ENCODE measurements at places on chromosomes 3 and 15.

- no peak for DNase-seq
Measured at GRCh38 chr3:98573181-98573728, 20.2 kb downstream of the CPOX start.

DNA sequence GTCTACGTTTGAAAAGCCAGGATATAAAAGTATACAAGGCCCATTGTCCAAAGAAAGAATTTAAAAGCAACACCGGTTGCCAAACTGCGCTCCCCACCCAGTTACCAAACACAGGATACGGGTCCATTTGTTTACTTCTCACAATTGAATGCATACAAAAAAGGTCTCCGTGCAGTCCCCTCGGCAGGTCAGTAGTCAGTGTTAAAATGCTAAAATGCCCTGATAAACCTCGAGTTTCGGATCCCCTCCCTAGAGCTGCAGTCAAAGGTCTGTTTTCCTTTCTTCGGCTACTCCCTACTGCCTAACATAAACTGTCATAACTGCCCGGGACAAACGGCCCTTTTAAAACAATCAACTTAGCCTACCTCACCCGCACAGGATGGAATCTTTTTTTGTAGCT is 534.6 kb downstream of the FOXP1 start:
- no peak for DNase-seq

DNA sequence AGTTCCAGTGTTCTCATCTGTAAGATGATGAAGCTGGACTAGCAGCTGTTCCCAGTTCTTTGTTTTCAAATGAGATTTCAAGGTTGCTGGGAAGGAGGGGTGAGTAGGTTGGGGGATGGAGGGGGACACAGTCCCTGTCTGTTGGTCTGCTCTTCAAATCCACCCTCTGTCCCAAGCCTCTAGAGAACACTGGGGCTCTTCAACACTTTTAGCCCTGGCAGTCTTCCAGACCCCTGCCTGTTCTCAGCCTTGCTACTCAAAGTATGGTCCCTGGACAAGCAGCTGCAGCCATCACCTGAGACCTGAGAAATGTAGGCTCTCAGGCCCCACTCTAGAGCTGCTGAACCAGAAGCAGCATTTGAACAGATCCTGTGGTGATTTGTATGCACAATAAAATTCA is 41.3 kb downstream of the NEK11 start:
- no peak for DNase-seq

DNA sequence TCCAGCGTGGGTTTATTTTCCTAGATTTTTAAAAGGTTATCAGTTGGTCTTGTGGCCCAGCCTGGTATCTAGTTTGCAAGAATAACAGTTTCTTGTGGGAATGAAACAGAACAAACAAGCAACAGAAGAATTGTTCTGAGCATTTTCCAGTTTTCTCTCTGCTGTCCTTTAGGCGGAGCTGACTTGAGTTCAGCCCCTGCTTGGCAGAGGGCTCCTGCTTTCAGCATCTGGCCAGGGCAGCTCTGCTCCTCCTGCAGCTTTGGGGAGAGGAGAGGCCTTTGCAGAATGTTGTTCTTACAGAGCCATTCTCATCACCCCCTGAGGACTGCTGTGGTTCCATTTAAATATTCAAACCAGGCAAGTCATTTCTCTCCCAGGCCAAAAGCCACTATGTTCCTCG is 117.7 kb downstream of the ALDH1A2 start:
- no peak for DNase-seq

DNA sequence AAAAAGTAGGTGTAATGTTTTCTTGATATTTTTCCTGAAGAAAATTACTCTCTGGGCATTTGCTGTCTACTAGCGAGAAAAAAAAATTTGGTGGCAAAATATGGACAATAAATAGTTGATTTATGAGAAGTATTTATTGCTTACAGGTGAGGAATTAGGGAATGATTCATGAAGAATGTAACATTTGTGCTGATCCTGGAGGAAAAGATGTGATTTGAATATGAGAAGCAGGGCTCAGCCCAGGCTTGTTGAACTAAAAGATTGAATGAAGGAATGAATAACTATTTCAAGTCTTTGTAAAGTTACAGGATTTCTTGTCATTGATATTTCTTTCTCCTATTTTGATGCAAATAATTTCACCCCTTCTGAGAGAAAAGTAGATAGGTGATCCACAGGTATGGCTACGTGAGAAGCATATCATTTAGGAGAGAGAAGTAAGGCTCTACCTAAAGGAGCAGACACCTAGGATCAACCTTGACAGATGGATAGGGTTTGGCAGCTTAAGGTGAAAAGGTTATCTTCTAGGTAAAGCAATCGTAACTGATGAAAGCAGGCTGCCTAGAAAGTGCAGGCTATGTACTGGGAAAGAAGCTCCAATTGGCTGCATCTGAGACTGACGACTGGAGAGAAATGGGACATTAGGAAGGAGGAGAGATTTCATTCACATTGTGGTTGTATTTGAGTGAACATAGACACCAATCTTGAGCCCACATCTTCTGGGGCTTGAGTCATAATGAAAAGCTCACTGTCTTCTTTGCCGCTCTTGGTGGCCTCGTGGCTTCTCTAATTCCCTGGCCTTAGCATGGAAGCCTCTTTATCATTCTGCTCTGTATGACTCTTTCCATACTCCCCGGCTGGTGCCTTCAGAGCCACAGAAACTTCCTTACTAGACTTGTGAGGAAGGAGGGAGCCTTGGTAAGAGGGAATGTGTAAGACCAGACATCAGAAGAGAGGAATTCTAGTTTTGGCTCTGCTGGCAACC is 106.5 kb downstream of the P3H2 start:
- DNase-seq = no peak

DNA sequence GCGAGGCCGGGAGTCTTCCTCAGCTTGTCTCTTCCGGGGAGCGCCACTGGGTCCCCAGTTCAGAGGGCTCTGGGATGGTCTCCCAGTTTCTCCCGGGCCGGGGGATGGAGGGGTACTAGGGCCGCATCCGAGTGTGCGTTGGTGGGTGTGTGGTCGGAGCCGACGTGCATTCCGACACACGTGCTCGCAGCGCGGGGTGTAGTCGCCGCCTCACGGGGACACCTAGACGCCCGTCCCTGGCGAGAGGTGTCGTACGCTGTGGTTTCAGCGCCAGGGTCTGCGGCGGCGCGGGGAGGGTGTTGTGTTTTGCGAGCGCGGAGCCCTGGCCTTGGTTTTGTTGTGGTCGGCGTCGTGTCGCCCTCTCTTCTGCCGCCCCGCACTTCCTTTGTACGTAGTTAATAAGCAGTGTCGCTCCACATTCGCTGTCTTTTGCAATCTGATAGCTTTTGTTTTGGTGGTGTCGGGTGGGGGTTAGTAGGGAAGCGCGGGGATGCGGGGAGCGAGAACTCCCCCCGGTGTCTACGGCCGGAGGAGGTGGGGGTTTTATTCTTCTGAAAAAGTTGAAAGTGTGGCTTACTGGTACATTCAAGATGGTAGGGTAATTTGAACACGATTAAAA is 2.2 kb downstream of the IGF1R start:
- peak; percentile 39 for DNase-seq

GRCh38 chr15:65049418-65049840 is 4.2 kb downstream of the SLC51B start:
- peak; percentile 93 for DNase-seq

DNA sequence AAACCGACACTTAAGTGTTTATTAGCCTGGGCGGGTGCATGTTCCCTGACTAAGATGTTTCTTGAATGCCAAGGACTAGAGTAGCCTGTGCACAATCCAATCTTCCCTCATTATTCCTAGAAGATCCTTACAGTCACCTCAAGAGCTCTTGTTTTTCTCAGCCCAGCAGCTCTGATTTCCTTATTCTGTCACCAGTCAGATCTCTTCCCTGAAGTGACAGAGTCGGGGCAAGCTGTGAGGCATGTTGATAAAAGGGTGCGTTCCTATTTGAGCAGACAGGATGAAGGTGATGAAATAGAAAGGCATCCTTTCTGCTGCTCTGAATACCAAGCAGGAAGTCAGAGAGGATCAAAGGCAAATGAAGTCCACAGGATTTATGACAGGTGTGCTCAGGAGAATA is 125.6 kb upstream of the MCTP2 start:
- no peak for DNase-seq

- no peak for DNase-seq
Measured at GRCh38 chr15:66016199-66016598, 146.9 kb downstream of the RAB11A start.

- DNase-seq = no peak
Measured at GRCh38 chr3:161925749-161926360, 429.2 kb downstream of the OTOL1 start.

GRCh38 chr3:37765591-37766488 is 95.8 kb upstream of the CTDSPL start:
- no peak for DNase-seq

GRCh38 chr3:115877615-115877899 is 254.2 kb downstream of the GAP43 start:
- no peak for DNase-seq

- no peak for DNase-seq
Measured at GRCh38 chr3:143924522-143925285, 46.9 kb upstream of the DIPK2A start.

DNA sequence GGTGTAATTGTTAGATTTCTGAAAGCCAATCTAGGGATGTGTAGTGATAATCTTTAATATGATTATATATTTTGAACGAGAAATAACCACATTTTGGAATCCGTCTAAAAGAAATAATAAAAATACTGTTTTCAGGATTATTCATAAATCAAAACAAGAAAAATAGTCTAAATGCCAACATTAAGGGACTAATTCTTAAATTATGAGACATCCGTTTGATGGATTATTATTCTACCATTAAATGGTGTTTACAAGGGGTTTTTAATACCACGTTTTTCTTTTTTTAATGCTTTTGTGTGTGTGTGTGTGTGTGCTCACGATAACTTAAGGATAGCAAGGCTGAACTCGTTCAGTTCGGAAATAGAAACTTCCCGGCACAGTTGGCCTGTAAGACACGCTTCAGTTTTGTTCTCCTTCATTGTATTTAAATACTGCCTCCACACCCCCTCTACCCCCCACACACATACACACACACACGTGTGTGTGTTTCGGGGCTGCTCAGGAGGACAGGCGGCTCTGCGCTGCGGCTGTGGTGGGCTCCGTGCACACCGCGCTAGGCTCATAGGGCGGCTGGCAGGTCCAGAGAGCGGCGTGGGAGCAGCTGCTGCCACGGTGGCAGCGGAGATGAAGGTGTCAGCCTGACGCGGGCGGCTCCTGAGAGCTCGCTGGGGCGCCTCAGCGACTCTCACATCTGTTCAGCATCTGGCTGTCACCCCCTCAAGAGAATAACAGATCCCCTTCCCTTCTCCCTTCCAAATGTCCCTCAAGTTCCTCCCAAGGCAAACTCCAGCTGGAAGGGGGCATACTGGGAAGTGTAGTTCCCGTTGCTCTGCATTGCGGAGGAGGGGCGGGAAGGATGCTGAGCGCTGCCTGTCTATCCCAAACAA is 23.0 kb upstream of the ANP32A start:
- peak; percentile 7 for DNase-seq

DNA sequence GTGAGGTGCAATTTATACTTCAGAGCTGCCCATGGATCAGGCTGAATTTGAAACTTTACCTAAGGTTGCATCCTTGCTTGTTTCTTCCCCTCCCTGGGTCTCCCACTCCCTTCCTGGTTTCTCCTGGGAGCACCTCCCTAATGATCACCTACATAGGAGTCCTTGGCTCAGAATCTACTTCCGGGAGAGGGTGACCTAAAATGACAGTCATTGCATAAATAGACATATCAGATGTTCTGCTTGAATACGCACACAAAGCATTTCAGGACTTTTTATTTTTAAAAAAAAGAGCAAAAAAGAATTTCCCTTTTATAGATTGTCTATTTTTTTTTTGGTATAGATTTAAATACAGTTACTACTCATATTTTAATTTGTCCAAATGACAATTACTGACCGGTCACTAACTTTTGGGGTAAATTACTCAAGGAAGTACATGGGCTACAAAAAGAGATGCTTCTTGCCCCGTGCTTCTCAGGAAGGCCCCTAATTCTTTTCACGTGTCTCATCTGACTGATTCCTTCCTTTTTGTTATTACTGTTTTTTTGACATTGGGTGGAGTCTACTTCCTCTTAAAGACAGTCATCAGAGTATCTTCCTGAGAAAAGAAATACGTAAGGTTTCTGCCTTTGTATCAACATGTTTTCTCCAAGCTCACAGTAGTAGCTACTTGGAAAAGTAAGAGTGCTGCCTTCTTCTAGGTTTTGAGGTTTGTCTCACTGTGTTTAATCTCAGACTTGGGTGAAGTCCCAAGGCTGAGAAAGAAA is 4.9 kb upstream of the MYZAP start:
- no peak for DNase-seq

GRCh38 chr3:184143327-184143726 is 8.2 kb downstream of the EIF2B5 start:
- no peak for DNase-seq

GRCh38 chr15:69653306-69653705 is 200.7 kb downstream of the RPLP1 start:
- DNase-seq = no peak
